Transverse colon (tissue), 4 donors: ENCODE measurements at places on chromosomes 16 and 17. TPM values are rescaled to one million over a fixed set of nuclear protein-coding genes. Genes with fewer than 3 reads are reported as not detected.

The MT1F gene
- 6.8 TPM for total RNA-seq

The METRN gene
- total RNA-seq, result 4.9 TPM

The CCDC200 gene
- total RNA-seq, result not detected

GRCh38 chr17:40093580-40094201 is 6.7 kb downstream of the NR1D1 start:
- no peaks in the 10 kb centered on the region for H3K27me3 ChIP-seq
- no peak overlapping the region for H3K4me3 ChIP-seq
- H3K36me3 ChIP-seq, result peaks cover 14% of the 10 kb centered on the region

DNA sequence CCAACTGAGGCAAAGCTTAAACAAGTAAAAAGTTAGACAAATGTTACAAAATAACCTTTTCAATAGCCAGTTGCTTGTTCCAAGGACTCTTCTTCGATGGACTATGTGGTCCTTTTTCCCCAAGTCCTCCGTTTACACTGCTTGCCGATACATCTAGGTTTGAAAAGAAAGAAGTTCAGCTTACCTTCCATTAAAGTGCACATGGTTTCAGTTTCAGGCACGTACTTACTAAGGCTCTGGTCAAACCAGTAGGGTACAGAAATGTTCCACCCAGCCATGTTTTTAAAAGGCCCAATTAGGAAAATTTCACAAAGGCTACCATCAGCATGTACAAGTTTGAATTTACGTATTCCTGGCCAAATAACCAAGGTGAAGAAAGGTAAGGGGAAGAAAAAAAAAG is 2.1 kb downstream of the SRSF2 start:
- peak overlapping the region; percentile 100 for H3K4me3 ChIP-seq
- peaks cover 72% of the 10 kb centered on the region for H3K4me1 ChIP-seq
- no peaks in the 10 kb centered on the region for H3K36me3 ChIP-seq
- peak overlapping the region; percentile 100 for H3K27ac ChIP-seq
- H3K27me3 ChIP-seq, result no peaks in the 10 kb centered on the region
